ENCODE measurements at places on chromosomes 11 and 22.

DNA sequence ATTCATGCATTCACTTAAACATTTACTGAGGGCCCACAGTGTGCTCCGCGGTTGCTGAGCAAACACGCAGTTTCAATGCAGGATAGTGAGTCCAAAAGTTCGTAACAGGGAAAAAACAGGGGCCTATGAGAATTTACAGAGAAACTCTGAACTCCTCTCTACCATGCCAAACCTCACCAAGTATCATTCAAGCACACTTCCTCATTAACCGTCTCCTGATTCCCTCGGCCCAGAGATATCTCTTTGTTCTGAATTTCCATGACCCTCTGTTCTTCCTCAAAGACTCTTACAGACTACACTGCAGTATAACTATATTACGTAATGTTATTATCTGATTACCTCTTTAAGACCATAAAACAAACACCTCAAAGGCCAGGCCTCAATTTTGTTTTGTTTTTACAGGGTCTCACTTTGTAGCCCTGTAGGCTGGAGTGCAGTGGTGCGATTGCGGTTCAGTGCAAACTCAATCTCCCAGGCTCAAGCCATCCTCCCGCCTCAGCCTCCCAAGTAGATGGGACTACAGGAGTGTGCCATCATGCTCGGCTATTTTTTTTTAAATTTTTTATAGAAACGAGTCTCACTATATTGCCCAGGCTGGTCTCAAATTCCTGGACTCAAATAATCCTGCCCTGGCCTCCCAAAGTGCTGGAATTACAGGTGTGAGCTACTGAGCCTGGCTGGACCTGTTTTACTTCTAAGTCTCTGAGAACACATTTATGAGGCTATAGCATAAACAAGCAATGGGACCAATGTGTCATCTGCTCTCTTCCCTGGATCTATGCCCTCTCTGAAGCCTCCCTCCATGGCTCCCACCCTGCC is 3.6 kb downstream of the HPS4 start:
- no peak for DNase-seq

- no peak for DNase-seq
Measured at GRCh38 chr11:36352922-36353321, 56.8 kb downstream of the PRR5L start.

DNA sequence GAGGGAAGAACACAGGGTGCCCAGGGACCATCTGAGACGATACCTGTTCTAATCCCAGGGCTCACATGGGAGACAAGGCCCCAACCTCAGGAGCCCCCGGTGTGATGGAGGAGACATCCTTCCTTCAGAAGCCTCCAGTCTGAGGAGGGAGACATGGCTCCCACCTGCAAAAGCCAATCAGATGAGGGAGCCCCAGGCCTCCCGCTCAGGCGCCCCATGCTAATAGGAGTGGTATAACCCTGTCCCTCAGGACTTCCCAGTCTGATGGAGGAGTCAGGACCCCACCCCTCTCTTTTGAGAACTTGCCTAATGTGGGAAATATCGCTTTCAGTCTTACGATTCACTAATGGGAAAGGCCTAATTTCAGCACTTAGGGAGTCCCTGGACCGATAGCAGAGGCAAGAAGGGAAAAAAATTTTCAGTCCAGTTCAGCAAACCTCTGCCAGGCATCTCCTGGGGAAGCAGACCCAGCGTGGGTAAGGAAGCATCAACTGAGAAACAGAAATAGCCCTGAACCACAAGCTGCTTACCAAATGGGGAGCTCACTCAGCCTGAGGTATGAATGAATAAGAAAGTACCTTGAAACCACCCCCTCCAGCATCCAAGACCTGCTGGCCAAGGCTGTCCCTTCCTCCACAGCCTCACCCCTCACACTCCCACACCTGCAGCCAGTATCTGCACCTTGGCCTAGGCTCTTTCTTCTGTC is 5.9 kb downstream of the ARRB1 start:
- DNase-seq = no peak

DNA sequence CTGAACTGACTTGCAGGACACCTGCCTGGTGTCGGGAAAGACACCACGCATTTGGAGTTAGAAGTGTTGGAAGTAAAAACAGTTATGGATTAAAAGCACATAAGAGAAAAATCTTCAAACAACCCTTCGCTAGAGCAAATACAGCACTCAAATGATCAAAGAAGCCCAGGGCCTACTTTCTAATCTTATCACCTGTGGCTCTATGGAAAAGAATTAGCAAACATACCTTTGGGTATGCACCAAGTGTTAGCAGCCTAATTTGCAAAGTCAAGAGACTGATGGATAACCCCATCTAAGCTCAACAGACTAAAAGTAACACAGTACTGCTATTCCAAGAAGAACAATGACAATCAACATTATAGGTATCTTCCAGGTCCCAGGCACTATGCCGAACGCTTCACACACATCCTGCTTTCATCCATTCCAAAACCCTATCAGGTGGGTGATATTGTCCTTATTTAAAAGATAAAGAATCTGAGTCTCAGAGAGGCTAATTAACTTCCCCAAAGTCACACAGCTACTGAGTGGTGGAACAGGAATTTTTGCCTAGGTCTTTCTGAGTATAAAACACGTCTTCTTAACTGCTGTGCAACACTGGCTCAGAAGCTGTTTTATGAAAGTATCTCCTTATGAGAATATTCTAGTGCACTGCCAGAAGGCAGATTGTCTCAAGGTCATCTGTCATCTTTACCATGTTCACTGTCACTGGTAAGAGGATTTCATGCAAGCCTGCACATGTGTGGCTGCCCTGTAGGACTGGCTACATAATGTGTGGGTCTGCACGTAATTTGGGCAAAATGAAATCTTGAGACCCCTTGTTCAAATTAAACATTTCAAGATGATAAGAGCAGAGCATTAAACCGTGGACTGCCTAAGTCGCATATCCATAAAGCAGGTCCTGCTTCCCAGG is 16.4 kb downstream of the SLC1A2 start:
- no peak for DNase-seq

DNA sequence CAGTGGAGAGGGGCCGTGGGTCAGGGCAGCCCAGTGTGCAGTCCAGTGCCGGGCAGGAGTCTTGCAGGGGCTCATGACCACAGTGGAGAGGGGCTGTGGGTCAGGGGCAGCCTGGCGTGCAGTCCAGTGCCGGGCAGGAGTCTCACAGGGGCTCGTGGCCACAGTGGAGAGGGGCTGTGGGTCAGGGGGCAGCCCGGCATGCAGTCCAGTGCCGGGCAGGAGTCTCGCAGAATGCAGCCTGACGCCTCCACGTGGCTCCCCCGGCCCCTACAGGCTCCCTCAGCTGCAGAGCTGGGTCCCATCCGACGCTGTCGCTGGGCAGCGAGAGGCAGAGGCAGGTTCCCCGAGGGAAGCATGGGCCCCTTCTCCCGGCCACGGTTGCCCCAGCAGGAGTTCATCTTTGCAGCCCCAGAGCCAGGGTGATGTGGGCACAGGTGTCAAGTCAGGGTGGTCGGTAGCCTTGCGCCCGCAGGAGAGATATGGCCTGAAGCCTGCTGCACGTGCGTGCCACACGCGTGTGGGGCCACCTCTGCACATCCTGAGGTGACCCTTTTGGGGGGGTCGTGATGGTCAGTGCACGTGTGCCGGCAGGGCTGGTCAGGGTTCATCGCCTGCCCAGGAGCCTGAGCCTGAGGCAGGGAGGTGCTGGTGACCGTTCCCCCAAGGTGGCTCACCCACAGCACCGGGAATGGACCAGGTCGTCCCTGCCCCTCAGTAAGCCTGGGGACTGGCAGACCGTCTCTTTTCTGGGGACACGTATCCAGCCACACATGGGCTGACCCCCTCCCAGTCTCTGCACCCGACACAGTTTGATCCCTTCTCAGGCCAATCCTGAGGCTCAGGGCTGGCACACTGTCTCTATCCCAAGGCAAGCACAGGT is 2.9 kb downstream of the IFITM5 start:
- no peak for DNase-seq

All from HS-5 (cell line).